ENCODE measurements at places on chromosomes 13 and 19. TPM values are rescaled to one million over a fixed set of nuclear protein-coding genes. Genes with fewer than 3 reads are reported as not detected.

- no peak overlapping the region for H3K4me3 ChIP-seq
- no peaks in the 10 kb centered on the region for H3K36me3 ChIP-seq
- DNase-seq = no peak
- no peaks in the 10 kb centered on the region for H3K4me1 ChIP-seq
- no peak overlapping the region for H3K27ac ChIP-seq
These were observed 57.8 kb upstream of the POSTN start for GRCh38 chr13:37656247-37656940.

Gene ENOX1
- polyA plus RNA-seq = not detected

Gene KL
- not detected for polyA plus RNA-seq

Gene SCAF1
- 3.2 TPM for polyA plus RNA-seq

GRCh38 chr13:36865265-36865664 is 46.2 kb downstream of the RFXAP start:
- no peak for DNase-seq
- H3K4me1 ChIP-seq = no peaks in the 10 kb centered on the region
- H3K36me3 ChIP-seq = no peaks in the 10 kb centered on the region
- H3K4me3 ChIP-seq = no peak overlapping the region
- H3K27me3 ChIP-seq = no peaks in the 10 kb centered on the region

- H3K4me1 ChIP-seq = no peaks in the 10 kb centered on the region
- no peak overlapping the region for H3K4me3 ChIP-seq
- DNase-seq = no peak
- H3K36me3 ChIP-seq = no peaks in the 10 kb centered on the region
- no peak overlapping the region for H3K27ac ChIP-seq
- H3K27me3 ChIP-seq = no peaks in the 10 kb centered on the region
These were observed 220.7 kb downstream of the RFC3 start for GRCh38 chr13:34038541-34039068.

Gene PSG5
- polyA plus RNA-seq = not detected

Gene KRTDAP
- polyA plus RNA-seq = not detected

GRCh38 chr13:101640788-101641400 is 188.4 kb downstream of the ITGBL1 start:
- no peaks in the 10 kb centered on the region for H3K27me3 ChIP-seq
- no peaks in the 10 kb centered on the region for H3K4me1 ChIP-seq
- H3K36me3 ChIP-seq = no peaks in the 10 kb centered on the region
- H3K4me3 ChIP-seq = no peak overlapping the region
- no peak for DNase-seq

Gene ZNF136
- polyA plus RNA-seq = 17.4 TPM

Gene ADAMTS10
- polyA plus RNA-seq = 1.3 TPM

DNA sequence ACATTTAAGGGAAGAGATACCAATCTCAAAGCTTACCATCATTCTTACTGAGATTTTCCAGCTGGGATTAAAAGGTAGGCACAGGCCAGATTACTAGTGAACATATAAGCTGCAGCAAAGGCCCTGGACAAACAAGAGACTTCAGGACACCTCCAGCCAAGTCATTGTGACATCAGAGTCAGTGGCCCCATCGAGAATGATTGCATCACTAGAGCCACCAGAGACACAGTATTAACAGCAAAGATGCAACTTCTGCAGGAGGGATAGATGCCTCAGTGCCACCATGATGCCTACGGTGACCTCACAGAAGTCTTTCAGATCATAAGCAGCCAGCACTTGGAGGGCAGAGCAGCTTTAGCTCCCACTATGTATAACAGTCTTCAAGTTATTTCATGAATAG is 8.6 kb downstream of the RUBCNL start:
- no peak overlapping the region for H3K27ac ChIP-seq
- no peaks in the 10 kb centered on the region for H3K36me3 ChIP-seq
- no peaks in the 10 kb centered on the region for H3K4me1 ChIP-seq
- H3K27me3 ChIP-seq = peaks cover under 1% of the 10 kb centered on the region

Gene CGB1
- not detected for polyA plus RNA-seq

Gene RASAL3
- 144 TPM for polyA plus RNA-seq

Gene PSG4
- not detected for polyA plus RNA-seq

- H3K4me3 ChIP-seq = no peak overlapping the region
- H3K27ac ChIP-seq = no peak overlapping the region
- H3K36me3 ChIP-seq = no peaks in the 10 kb centered on the region
- H3K4me1 ChIP-seq = no peaks in the 10 kb centered on the region
- no peak for DNase-seq
These were observed 97.3 kb downstream of the SERP2 start for GRCh38 chr13:44470638-44471562.

Gene P2RY11
- polyA plus RNA-seq = 7.4 TPM

Gene AXL
- polyA plus RNA-seq = 0.43 TPM

GRCh38 chr13:109651311-109651710 is 135.1 kb downstream of the IRS2 start:
- DNase-seq = no peak
- no peaks in the 10 kb centered on the region for H3K4me1 ChIP-seq
- no peaks in the 10 kb centered on the region for H3K36me3 ChIP-seq

GRCh38 chr19:58346961-58347929 is 6.0 kb downstream of the A1BG start:
- H3K4me3 ChIP-seq = peak overlapping the region; percentile 72
- no peaks in the 10 kb centered on the region for H3K27me3 ChIP-seq
- H3K27ac ChIP-seq = peak overlapping the region; percentile 67
- H3K36me3 ChIP-seq = no peaks in the 10 kb centered on the region
- peaks cover 19% of the 10 kb centered on the region for H3K4me1 ChIP-seq

- no peaks in the 10 kb centered on the region for H3K27me3 ChIP-seq
- H3K36me3 ChIP-seq = no peaks in the 10 kb centered on the region
- no peak for DNase-seq
- H3K4me1 ChIP-seq = no peaks in the 10 kb centered on the region
- no peak overlapping the region for H3K4me3 ChIP-seq
- H3K27ac ChIP-seq = no peak overlapping the region
These were observed 144.9 kb downstream of the URI1 start for GRCh38 chr19:30086916-30087315.

Gene KANK3
- 3.6 TPM for polyA plus RNA-seq

Gene DCT
- not detected for polyA plus RNA-seq

Gene ICAM4
- 0.95 TPM for polyA plus RNA-seq

- H3K27ac ChIP-seq = no peak overlapping the region
- no peak for DNase-seq
- H3K4me3 ChIP-seq = no peak overlapping the region
- no peaks in the 10 kb centered on the region for H3K36me3 ChIP-seq
- no peaks in the 10 kb centered on the region for H3K4me1 ChIP-seq
These were observed 187.2 kb downstream of the ITGBL1 start for GRCh38 chr13:101639711-101640110.

GRCh38 chr13:103288114-103288513 is 221.9 kb upstream of the SLC10A2 start:
- no peak overlapping the region for H3K27ac ChIP-seq
- H3K27me3 ChIP-seq = no peaks in the 10 kb centered on the region
- H3K4me1 ChIP-seq = no peaks in the 10 kb centered on the region
- DNase-seq = no peak

GRCh38 chr19:31350693-31351055 is 1.4 kb upstream of the TSHZ3 start:
- H3K27ac ChIP-seq = no peak overlapping the region
- H3K27me3 ChIP-seq = peaks cover 68% of the 10 kb centered on the region
- H3K4me1 ChIP-seq = peaks cover 13% of the 10 kb centered on the region
- H3K4me3 ChIP-seq = peak overlapping the region; percentile 47

Gene ANGPTL4
- 0.28 TPM for polyA plus RNA-seq

DNA sequence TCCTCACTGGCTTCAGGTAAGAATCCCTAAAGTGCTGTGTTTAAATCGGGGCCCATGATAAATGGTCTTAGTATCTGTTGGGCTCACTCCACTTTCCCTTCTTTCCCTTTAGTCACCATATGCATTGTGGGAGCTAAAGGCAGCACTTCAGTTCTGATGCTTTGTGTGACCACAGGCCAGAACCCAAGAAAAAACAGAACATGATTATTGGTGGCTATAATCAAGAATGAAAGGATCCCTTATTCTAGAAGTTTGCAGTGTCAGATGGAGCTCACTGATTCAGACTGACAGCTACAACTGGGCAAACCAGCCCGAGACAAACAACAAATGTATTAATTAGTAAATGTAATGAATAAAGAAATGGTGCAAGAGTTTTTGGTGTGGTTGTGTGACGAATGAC is 57.3 kb upstream of the POMP start:
- no peak overlapping the region for H3K4me3 ChIP-seq
- no peaks in the 10 kb centered on the region for H3K4me1 ChIP-seq
- no peak overlapping the region for H3K27ac ChIP-seq
- H3K27me3 ChIP-seq = no peaks in the 10 kb centered on the region

- H3K27ac ChIP-seq = no peak overlapping the region
- no peaks in the 10 kb centered on the region for H3K4me1 ChIP-seq
- no peaks in the 10 kb centered on the region for H3K27me3 ChIP-seq
- no peak overlapping the region for H3K4me3 ChIP-seq
- no peaks in the 10 kb centered on the region for H3K36me3 ChIP-seq
- DNase-seq = no peak
These were observed 73.9 kb upstream of the SLC10A2 start for GRCh38 chr13:103140001-103140671.

DNA sequence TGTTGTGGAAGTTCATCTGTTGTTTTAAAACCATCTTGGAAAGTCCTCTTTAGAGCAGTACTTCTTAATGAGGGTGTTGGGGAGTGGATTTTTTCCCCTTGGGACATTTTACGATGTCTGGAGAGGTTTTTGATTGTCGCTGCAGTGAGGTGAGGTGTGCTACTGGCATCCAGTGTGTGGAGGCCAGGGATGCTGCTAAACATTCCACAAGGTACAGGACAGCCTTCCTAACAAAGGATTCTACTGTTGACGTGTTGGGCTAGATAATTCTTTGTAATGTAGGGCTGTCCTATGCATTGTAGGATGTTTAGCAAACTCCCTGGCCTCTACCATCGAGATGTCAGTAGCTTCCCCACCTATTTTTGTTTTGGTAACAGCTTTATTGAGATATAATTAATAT is 33.3 kb downstream of the NAA16 start:
- peaks cover 15% of the 10 kb centered on the region for H3K4me1 ChIP-seq
- H3K4me3 ChIP-seq = no peak overlapping the region
- H3K36me3 ChIP-seq = peaks cover 6% of the 10 kb centered on the region
- H3K27me3 ChIP-seq = no peaks in the 10 kb centered on the region

Measured in CD8-positive, alpha-beta memory T cell (primary cell).